ENCODE measurements at places on chromosomes 12 and 14.

GRCh38 chr14:74476607-74477006 is 16.5 kb downstream of the NPC2 start:
- no peak for DNase-seq

DNA sequence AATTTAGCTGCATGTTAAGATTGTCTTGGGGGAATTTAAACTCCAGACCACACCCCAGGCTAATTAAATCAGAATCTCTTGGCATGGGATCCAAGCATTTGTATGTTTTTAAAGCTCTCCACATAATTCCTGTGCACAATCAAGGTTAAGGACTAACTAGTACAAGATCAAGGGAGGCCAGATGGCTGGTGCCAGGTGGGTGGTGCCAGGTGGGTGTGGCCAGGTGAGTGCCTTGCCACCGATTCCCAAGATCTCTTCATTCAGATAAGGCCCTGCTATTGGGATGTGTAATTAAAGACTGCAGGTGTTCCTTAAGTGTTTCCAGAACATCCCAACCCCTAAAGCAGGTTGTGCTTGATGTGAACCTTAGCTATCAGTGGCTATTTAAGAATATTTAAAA is 75.1 kb downstream of the NRXN3 start:
- no peak for DNase-seq

DNA sequence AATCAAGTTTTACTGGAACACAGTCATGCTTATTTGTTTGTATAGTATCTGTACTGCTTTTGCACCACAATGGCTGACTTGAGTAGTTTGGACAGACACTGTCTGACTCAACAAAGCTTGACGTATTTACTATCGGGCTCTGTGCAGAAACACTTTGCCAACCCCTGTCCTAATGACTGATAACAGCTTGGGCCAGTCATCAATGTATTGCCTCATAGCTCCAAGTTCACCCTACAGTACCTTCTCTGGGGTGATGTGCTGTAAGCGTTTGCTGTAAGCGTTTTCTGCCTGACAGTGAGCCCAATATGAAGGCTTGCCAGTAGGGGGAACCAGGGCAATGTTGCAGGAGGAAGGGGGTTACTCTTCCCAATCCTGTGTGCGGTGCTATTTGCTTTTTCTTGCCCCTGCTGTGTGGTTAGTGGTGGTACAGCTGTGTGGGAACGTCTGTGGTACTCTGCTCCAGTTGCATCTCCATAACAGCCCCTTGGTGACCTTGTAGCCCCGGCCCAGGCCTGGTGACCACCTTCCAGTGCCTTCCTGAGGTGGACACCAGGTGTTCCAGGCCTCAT is 5.4 kb upstream of the CCDC177 start:
- peak; percentile 66 for DNase-seq

DNA sequence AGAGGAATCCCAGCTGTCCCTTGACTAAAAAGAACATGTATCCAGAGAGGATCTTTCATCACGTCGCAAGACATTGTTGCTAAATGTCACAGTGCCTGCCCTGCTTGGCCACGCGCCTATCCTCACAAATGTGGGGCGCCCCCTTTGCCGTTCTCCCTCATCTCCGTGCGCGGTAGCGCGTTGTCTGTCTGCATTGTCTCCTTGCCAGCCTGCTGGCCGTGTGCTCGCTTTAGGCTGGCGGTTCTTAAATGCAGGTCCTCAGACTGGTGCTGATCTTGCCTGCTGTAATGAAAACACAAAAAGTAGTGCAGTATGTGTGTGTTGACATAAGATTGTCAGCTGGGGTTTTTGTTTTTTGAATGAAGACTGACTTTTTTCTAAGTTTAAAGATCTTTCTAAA is 198.2 kb upstream of the RGS6 start:
- no peak for DNase-seq

- no peak for DNase-seq
Observed at GRCh38 chr12:6535697-6535946, 1.3 kb downstream of the GAPDH start.

DNA sequence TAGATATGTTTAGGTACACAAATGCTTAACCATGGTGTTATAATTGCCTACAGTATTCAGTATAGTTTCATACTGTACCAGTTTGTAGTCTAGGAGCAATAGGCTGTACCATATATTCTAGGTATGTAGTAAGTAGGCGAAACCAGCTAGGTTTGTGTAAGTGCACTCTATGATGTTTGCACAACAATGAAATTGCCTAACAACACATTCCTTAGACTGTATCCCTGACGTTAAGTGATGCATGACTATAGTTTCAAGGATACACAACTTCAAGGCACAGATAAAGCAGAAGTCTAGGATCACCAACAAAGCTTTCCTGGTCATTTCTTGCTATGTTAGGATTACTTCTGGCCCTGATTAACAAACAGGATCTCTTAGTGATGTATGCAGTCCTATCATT is 135.1 kb downstream of the SLC38A1 start:
- no peak for DNase-seq

DNA sequence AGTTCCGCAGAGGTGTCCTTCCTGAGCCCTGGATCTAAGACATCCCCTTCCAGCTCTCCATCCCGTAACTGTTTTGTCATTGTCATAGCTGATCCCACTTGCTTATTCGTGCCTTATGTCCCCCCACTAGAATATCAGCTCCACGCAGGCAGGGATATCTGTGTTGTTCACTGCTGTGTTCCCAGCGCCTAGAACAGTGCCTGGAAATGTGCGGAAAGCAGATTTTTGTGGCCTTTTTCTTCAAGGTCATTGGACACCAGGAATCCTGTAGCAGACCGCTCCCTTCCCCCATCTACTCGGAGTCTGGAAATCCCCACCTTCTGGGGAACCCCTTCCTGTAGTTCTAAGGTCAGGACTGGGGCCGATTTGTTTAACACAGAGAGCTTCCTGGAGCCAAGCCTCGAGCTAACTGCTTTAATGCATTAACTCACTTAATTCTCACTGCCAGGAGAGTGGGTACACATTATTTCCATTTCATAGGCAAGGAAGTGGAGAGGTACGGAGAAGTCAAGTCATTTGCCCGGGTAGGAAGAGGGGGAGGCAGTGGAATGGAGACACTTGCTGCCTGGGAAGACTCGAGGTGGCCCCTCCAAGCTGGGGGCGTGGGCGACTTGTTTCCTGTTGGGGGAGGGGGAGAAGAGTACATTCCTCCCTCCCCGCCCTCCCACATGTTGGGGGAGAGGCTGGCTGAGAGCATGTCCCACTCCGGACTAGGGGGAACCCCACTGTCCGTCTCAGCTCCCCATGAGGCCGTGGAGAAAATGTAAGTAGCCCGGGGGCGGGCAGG is 1.2 kb upstream of the SH2B3 start:
- DNase-seq = no peak

DNA sequence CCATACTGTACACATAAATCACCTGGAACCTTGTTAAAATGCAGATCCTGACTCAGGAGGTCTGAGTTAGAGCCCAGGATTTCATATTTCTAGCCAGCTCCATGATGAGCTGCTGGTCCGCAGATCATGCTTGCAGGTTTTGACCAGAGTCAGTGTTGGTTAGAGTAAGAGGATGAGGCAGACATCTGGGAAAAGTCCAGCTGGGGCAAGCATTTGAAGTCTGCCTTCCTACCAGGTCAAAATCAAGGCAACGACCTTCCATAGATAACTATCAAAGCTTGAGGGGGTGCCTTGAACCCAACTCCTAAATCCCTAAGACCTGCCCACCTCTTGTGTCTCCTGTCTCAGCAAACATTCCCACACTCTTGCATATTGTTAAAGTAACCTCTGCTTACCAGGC is 9.2 kb downstream of the OAS2 start:
- DNase-seq = no peak

- no peak for DNase-seq
Observed at GRCh38 chr12:122965321-122965751, 927 bp downstream of the ABCB9 start.

DNA sequence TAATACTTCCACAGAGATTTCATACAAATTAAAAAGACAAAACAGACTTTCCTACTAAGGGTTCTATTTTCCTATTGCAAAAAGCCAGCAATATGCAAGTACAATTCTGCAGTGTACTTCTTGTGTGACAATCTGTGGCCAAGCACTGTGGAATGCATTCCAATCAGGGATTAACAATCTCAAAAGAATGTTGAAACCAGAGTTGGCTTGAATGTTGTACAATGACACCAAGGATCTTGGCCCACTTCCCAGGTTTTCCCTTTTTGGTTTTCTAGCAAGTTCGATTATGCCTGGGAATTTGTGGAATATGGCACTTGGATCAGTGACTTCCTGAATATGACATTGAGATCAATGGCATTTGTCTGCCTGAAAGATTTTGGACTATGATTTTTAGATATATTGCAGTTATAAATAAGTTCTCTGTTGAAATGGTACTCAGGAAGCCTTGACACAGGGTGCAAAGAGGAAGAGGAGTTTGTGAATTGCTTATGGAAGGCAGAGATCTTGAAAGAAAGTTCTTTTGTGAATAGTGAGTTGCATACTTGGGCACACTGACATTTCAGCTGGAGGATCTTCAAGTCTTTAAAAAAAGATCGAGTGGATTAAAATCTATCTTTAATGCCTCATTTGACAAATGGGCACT is 81.4 kb upstream of the FERMT2 start:
- peak; percentile 89 for DNase-seq

GRCh38 chr12:32901553-32901952 is 5.0 kb upstream of the PKP2 start:
- peak; percentile 80 for DNase-seq

GRCh38 chr14:97524589-97525319 is 727.6 kb downstream of the VRK1 start:
- no peak for DNase-seq

- no peak for DNase-seq
Observed at GRCh38 chr12:104501660-104502059, 44.9 kb downstream of the CHST11 start.

- DNase-seq = no peak
Observed at GRCh38 chr12:52434081-52434733, at the start of gene KRT75. TSS of gene KRT75 (minus strand) at chr12:52434371. CDS start at chr12:52434304, 67 bp downstream.

DNA sequence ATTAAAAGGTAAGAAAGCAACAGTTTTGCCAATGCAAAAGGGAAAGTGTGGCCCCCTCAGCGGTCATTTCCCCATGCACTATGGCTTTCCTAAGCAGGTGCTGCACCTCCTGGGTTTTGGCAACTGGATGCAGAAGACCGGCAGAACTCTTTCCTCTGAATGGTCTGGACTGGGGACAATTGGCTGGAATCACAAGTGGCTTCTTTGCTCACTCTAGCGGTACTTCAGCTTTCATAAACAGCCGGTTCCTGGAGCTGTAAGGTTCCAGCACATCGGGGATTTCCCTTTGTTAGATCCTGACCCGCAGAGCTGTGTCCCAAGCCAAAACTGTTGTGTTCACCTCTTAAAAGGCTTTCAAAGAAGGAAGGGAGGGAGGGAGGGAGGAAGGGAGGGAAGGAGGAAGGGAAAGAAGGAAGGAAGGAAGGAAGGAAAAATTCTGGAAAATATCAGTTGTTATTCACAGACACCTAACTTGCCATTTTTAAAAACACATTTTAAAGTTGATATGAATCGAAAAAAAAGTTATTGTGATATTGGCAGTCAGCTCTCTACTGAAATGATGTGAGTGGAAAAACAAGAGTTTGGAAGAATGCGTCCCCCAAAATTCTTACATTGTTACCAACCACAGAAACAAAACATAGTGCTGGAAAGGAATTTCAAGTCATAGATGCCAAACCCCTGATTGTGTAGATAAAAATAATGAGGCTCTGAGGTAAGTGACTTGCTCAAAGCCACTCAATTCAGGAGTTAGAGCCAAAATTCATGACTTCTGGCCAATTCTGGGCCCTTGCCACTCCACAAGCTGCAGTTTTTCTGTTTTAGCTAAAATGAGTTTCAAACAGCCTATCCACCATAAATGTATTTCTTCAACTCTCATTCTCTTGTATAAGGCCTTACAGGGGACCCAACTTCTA is 220.6 kb upstream of the HMGA2 start:
- no peak for DNase-seq

GRCh38 chr14:92866901-92867865 is 55.8 kb upstream of the CHGA start:
- DNase-seq = no peak

- DNase-seq = no peak
Observed at GRCh38 chr14:59926534-59926933, 6.6 kb downstream of the LRRC9 start.

DNA sequence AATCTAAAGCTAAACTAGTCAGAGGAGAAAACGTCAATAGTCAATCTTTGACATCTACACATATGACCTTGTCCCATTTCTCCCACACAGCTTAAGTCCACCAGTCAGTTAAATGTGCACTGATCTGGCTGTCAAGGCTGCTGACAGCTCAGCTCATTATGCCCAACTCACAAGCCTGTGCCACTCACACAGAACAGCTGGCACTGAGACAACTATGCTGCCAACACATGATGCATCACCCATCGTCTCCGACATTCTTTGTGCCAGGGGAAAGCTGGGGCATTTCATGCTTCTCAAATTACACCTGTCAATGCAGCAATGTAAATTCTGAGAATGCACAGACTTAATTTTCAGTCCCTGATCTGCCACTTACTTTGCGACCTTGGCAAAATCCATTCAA is 25.3 kb downstream of the GNS start:
- DNase-seq = no peak

- no peak for DNase-seq
Observed at GRCh38 chr12:26810330-26810729, 22.7 kb downstream of the ITPR2 start.

GRCh38 chr14:96580566-96580965 is 78.4 kb downstream of the PAPOLA start:
- DNase-seq = no peak

- no peak for DNase-seq
Observed at GRCh38 chr14:25039933-25040332, 10.0 kb downstream of the STXBP6 start.

GRCh38 chr12:75414671-75415070 is 23.8 kb downstream of the GLIPR1L2 start:
- DNase-seq = no peak

DNA sequence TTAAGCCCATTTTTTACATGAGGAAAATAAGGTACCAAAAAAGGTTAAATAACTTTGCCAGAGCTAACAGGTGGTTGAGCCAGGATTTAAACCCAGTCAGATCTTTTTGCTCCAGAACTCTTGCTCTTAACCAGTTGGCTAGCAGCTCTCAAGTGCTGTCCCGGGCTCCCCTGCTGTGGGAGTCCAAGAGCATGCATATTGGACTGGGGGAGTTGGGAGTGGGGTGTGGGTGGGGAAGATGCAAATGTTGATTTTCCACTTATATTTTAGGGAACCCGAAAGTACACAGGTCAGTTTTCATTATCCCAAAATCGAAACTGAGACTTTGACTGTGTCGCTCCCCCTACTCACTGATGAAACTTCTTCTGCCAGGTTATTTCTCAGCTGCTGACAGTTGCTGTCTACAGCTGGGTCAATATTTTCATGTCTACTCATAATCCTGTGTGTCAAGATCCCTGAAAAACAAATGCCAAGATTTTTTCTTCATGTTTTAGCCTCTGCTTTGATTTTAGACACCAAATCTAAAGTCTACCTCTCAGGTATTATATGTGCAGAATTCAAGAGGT is 172.3 kb upstream of the TMPO start:
- DNase-seq = no peak

- no peak for DNase-seq
Observed at GRCh38 chr12:85531341-85531740, 251.3 kb downstream of the ALX1 start.
